ENCODE measurements at places on chromosomes 6 and 20.

GRCh38 chr6:139758209-139758611 is 383.8 kb upstream of the CITED2 start:
- no peak for DNase-seq

DNA sequence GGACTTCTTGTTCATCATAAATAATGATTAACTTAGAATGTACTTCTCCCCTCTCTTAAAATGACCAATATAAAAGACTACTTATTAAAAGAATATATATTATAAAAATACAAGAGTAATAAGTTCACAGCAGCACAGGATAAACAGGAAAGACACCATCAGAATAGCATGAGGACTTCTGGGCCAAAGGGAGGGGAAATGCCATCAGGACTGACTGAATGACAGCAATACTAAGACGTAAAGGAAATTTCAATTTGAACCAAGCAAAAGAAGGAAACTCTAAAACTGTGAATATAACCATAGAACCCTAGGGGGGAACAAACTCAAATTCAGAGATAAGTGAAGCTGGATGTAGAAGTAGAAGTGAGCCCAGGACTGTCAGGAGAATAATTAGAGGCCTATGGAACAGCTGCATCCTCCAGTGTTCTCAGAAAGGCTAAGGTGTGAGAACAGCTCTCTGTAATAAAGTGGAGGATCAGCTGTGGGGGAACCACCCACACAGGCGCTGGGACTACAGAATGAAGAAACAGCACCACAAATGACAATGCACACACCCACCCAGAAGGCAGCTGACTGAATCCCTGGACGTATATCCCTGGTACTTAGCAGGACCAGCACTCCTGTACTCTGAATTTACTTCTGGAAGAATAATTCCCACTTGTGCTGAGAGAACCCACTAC is 37.8 kb downstream of the ZHX3 start:
- DNase-seq, result no peak

DNA sequence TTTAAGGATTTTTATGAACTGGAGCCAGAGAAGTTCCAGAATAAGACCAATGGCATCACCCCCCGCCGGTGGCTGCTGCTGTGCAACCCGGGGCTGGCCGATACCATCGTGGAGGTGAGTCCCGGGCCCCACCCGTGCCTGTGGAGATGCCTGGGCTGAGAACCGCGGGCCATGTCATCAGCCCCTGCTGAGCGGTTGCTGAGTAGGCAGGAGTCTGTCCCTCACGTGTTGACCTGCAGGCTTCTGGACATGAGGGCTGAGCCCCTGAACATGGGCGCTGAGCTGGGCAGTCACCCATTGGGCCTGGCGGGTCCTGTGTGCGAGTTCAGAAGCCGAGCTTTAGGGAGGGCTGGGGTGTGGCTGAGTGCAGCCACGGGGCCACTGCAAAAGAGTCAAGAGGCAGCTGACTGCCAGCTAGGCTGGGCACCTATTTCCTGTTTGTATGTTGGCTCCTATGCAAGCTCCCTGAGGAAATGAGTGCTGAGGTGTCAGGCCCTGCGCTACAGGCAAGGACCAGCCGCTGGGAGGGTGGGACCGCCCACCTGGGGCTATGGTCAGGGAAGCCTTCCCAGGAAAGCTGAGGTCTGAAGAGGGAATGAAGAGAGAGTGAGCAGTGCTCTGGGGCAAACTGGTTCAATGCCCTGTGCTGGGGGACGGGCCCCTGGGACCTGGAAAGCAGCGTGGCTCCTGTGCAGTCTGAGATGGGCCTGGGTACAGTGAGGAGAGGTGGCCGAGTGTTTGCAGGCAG is 34.3 kb downstream of the PYGB start:
- DNase-seq, result no peak

DNA sequence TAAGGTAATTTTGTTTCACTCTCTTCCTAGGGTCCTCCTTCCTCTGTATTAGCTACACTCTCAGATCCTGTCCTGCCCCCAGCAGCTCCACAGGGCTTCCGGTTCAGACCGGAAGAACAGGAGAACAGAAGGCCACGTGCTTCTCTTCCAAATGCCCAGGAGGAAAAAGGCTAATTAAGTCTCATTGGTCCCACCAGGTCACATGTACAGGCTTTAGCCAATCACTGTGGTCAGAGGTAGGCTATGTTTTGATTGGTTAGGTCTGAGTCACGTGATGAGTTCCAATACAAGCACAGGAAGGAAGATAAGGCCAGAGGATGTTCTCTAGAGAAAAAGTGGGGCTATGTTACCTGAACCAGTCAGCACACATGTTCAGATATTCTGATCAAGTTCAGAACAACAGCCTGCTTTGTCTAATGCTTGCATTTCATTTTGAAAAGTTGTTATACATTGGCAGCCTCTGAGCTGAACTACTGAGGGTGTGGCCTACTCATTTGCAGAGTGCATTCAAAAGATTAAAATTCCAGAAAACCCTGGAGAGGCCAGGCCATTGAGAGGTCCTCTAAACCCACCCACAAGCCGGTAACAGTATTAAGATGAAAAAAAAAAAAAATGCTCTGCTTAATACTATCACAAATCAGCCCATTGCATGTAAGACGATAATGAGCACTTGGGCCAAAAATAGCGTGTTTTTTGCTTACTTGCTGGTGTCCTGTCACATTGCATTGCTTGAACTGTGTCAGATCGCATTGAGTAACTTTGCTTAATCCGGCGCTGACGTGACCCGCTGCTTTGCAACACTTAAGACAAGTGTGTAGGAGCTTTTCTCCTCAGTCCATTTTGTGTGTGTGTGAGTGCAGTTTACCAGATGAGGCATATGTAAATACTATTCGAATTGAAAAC is 170.3 kb downstream of the TSHZ2 start:
- no peak for DNase-seq

DNA sequence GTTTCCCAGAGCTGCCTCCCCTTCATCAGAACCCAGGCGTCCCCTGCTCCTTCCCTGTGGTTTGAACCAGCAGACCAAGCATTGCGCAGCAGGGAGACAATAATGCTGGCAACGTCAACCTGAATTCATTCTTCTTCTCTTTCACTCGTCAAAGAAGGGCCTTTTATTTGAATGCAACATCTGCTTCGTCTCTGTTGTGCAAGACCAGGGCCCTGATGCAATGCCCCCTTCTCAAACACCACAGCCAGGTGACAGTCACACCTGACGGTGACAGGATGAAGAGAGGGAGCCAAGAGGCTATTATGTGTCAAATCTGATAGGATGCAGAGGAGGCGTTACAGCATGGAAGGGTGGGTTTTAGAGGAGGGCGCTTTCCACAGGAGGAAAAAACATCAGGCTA is 8.0 kb downstream of the INSM1 start:
- DNase-seq, result no peak

DNA sequence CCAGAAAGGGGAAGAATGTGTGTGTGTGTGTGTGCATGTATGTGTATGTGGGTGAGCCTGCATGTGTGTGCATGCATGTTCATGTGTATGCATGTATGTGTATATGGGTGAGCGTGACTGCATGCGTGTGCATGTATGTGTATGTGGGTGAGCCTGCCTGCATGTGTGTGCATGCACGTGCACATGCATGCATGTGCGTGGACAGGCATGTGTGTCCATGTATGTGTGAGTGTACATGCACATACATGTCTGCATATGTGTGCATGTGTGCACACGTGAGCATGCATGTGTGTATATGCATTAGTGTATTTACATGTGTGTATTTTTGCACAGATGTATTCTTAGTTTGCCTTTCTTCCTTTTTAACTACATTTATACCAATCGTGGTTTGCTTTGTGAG is 601.5 kb downstream of the QKI start:
- no peak for DNase-seq

DNA sequence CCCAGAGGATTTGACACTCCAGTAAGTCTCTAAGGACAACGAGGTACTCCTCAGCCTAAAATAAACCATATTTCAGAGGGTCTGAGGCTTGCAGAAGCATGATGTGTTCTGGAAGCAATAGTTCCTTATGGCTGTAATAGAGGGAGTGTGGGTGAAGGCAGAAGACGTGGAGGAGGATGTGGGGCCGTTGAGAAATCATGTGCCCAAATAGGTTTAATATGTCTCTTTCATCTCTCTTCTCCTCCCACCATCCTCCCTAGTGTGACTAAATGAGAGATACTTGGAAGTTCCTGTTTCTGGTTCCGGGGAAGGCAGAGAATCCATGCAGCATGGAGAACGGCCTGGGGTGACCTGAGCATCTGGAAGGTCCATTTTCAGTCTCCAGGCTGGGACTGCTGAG is 174.0 kb upstream of the RSPO3 start:
- no peak for DNase-seq

- no peak for DNase-seq
Measured at GRCh38 chr6:112831022-112831421, 483.9 kb downstream of the RFPL4B start.

DNA sequence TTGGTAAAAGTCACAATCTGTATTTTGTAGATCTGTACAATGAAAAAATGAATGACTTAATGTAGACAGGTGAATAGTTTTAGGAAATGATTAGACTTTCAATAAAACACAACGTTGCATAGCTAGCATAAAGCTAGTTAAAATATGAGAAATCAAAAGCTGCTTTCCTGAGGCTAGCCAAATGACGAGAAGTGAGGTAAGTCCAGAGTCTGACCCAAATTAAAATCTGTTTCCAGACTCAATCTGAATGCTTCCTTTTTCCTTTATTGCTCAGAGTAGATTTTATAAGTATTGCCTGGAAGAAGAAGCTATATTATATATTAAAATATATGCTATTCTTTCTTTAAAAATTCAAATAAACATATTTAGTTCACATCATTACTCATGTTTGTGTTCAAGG is 615.4 kb downstream of the CD109 start:
- no peak for DNase-seq

DNA sequence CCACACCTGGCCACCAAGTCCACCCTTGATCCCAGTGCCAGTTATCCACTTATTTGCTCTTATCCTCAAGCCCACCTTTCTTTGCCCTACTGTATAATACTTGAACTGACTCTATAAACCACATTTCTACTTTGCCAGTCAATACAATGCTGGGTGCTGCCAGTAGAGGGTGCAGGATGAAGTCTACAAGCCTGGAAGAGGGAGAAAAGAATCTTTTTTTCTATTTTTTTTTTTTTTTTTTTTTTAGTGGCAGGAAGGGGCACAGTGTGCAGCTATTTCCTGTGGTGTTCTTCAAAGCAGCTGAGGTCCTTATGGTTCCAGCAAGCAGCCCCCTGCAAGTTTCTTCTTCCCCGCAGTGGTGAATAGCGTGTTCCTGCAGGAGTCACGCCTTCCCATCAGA is 22.2 kb upstream of the GABRR1 start:
- DNase-seq, result no peak

GRCh38 chr20:43739148-43739749 is 12.4 kb upstream of the GTSF1L start:
- no peak for DNase-seq

DNA sequence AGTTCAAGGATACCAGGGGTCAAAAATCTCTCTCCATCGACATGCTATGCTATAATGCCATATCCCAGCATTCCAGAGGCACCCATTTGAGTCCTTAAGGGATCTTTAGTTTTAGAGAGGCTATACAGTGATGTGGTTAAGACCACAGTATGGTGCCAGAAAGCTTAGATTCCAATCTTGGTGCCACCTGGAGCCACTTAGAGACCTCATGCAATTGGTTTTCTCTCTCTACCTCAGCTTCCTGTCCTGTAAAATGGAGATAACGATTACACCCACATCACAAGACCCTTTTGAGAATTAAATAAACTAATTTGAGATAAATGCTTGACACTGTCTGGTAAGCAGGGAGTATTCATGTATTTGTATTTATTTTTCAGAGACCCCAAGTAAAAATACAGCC is 39.0 kb downstream of the PLAGL1 start:
- DNase-seq, result no peak

DNA sequence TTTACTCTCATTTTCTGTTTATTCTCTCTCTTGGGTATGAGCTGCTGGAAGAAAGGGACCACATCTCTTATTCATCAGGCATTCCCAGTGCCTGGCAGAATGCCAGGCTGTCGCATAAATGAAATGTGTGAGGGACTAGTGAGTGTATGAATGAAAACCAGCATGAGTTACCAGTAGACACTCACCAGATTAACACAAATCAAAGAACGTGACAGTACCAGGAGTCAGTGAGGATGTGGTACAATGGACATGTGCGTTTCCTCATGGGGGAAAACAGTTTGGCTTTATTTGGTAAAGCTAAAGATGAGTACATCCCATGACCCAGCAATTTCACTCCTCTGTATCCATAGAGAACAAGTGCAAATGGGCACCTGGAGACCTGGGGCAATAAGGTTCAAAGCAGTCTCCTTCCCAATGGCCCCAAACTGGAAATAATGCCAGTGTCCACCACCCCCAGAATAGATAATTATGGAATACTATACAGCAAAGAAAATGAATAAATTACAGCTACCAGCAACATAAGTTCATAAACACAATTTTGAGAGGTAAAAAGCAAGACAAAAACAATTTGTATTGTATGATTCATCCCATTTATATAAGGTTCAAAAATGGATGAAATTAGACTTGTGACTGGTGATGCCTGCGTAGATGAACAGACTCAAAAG is 93.3 kb downstream of the CDH22 start:
- DNase-seq, result no peak

GRCh38 chr6:142914937-142915697 is 29.9 kb downstream of the HIVEP2 start:
- no peak for DNase-seq

DNA sequence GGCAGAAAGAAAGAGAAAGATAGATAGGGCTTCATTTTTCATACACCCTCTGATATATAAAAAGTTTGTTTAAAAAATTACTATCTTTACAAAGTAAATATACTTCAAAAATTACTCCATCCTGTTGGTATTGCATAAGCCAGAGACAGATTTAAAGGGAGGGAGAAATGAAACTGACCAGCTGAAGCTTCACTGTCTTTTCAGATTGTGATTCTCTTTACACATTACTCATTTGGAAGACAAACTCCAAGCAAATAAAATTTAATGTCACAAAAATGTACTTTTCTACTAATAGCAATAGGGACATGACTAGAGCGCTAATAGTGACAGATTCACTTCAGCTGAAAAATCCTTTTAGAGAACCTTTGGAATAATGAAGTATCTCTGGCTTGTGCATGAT is 38.6 kb upstream of the MARCKS start:
- no peak for DNase-seq

Data from cortex of kidney (tissue), 1 donor.